ENCODE measurements at places on chromosomes 5 and 9. TPM values are rescaled to one million over a fixed set of nuclear protein-coding genes. Genes with fewer than 3 reads are reported as not detected.
A peak's percentile ranks its signal among the peaks of the same experiment; 100 is the strongest.

GRCh38 chr9:115883467-115884329 lies 269.9 kb upstream of the PAPPA start:
- H3K4me1 ChIP-seq = peaks cover 9% of the 10 kb centered on the region
- H3K27me3 ChIP-seq = no peaks in the 10 kb centered on the region
- H3K36me3 ChIP-seq = no peaks in the 10 kb centered on the region
- H3K27ac ChIP-seq = no peak overlapping the region

- no peak overlapping the region for H3K4me3 ChIP-seq
- peaks cover 1% of the 10 kb centered on the region for H3K36me3 ChIP-seq
- DNase-seq = peak; percentile 59
- peaks cover 19% of the 10 kb centered on the region for H3K4me1 ChIP-seq
These were observed 267.5 kb downstream of the NR3C1 start for GRCh38 chr5:143135832-143136551.

DNA sequence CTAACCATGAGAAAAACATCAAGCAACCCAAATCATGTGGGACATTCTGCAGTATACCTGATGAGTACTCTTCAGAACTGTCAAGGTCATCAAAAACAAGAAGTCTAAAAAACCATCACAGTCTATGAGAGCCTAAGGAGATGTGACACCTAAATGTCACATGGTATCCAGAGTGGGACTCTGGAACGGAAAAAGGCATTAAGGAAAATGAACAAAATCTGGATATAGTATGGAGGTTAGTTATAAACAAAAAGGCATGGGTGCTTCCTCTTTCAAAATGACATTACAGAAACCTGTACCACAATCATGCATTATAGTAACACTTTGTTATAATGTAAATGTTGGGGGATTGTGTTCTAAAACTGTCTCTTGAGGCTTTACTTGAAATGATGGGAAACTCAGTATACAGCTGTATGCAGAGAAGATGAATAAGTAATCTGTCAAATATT lies 47.4 kb downstream of the PRKACG start:
- H3K27me3 ChIP-seq = no peaks in the 10 kb centered on the region
- no peak for DNase-seq
- peaks cover 64% of the 10 kb centered on the region for H3K4me1 ChIP-seq
- no peak overlapping the region for H3K27ac ChIP-seq
- H3K36me3 ChIP-seq = no peaks in the 10 kb centered on the region

DNA sequence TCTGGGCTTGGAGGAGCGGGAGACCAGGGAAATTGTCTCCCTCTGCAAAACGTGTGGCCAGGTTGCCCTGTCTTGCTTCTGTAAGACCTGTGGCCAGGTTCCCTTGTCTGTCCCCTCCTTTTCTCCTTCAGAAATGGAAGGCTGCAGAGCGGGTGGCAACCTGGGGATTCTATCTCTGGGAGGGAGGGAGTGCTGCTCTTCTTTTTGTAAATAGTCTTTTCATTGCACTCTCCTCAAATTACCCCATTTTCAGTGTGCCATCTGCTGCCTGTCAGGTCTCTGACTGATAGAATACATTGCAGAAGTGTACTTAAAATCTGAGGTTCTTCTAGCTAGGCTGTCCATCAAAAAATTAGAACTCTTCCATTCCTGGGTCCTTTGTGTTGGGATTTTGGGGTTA lies 126.0 kb downstream of the GABRB2 start:
- no peaks in the 10 kb centered on the region for H3K4me1 ChIP-seq
- H3K27ac ChIP-seq = no peak overlapping the region
- H3K4me3 ChIP-seq = no peak overlapping the region
- DNase-seq = no peak
- H3K36me3 ChIP-seq = no peaks in the 10 kb centered on the region

GRCh38 chr5:57382655-57383054 lies 100.0 kb downstream of the ACTBL2 start:
- DNase-seq = no peak
- H3K27me3 ChIP-seq = no peaks in the 10 kb centered on the region
- no peak overlapping the region for H3K4me3 ChIP-seq
- no peaks in the 10 kb centered on the region for H3K36me3 ChIP-seq

- no peaks in the 10 kb centered on the region for H3K4me1 ChIP-seq
- no peak overlapping the region for H3K4me3 ChIP-seq
- DNase-seq = no peak
- peaks cover 56% of the 10 kb centered on the region for H3K27me3 ChIP-seq
These were observed 52.5 kb downstream of the TRIP13 start for GRCh38 chr5:944992-945685.

GRCh38 chr9:120453792-120454191 lies 126.2 kb downstream of the CDK5RAP2 start:
- H3K4me1 ChIP-seq = no peaks in the 10 kb centered on the region
- no peak for DNase-seq
- H3K4me3 ChIP-seq = no peak overlapping the region
- H3K36me3 ChIP-seq = peaks cover 23% of the 10 kb centered on the region
- no peak overlapping the region for H3K27ac ChIP-seq

DNA sequence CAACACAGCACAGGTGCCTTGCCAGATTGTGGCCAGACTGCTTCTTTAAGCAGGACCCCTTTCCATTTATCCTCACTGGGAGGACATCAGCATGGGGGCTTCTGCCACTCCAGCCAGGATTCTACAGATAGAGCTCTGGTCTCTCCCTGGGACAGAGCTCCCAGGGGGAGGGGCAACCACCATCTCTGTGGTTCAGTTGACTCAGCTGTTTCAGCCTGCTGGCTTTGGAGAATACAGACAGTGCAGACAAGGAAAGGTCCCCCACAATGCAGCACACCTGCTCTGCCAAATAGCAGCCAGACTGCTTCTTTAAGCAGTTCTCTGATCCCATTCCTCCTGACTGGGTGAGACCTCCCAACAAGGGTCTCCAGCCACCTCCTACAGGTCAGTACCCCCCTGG lies 132.8 kb downstream of the OR2K2 start:
- H3K4me3 ChIP-seq = no peak overlapping the region
- H3K27ac ChIP-seq = no peak overlapping the region
- no peaks in the 10 kb centered on the region for H3K27me3 ChIP-seq
- peaks cover 9% of the 10 kb centered on the region for H3K4me1 ChIP-seq
- no peak for DNase-seq

DNA sequence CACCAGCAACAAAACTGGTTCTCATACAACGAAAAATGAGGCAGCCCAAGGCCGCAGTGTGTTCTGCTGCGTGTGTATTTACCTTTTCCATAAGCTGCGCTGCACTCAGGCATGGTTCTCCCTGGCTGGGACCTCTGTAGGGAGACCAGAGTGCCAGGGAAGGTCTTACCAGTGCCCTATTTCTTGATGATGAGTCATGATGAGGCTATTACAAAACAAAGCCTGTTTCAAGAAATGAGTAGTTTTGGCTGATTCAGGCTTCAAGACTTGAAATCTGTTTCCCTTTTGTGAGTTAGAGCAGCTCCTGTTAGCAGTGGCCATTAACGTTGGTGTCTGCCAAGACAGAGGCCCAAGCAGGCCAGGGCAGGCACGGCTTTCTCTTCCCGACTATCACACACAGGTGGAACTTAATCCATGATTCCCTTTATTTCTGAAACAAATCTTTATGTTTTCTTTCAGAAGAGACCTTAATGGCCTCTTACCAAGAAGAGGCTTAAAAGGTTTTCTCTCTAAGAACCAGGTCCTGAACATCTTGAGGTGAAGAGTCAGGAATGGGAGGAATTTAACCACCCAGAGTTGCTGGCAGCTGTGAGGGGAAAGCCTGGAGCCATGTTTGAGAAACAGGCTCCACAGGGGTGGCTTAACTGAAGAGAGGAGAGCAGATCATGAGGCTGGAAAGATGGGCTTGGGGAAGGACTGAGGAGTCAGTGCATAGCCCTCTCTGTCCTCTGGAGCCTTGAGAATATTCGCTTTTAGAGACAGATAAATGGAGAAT lies 41.4 kb upstream of the TIFAB start:
- no peak for DNase-seq
- H3K36me3 ChIP-seq = no peaks in the 10 kb centered on the region
- H3K27me3 ChIP-seq = no peaks in the 10 kb centered on the region
- no peak overlapping the region for H3K27ac ChIP-seq
- H3K4me3 ChIP-seq = no peak overlapping the region

ZNF454 gene
- total RNA-seq = not detected

IL5 gene
- not detected for total RNA-seq

CARD6 gene
- 1.4 TPM for total RNA-seq

ZNF622 gene
- 44.7 TPM for total RNA-seq

FOXD4L5 gene
- total RNA-seq = not detected

CARTPT gene
- not detected for total RNA-seq
